ENCODE measurements at places on chromosomes 2 and 18.

GRCh38 chr2:68594674-68595492 is 48.5 kb upstream of the PROKR1 start:
- peak; percentile 3 for DNase-seq

GRCh38 chr2:176553685-176554100 is 284.5 kb downstream of the MTX2 start:
- no peak for DNase-seq

DNA sequence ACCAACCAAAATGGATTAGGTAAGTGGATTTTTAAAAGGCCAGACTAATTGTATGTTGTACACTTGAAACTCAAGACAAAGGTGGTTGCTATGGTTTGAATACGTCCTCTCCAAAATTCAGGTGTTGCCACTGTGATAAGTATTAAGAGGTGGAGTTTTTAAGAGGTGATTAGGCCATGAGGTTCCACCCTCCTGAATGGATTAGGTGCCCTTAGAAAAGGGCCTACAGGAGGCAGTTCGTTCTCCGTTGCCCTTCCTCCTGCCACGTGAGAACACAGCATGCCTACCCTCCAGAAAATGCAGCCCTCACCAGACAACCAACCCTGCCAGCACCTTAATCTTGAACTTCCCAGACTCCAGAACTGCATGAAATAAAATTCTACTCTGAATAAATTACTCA is 51.2 kb downstream of the CHMP3 start:
- DNase-seq = no peak

DNA sequence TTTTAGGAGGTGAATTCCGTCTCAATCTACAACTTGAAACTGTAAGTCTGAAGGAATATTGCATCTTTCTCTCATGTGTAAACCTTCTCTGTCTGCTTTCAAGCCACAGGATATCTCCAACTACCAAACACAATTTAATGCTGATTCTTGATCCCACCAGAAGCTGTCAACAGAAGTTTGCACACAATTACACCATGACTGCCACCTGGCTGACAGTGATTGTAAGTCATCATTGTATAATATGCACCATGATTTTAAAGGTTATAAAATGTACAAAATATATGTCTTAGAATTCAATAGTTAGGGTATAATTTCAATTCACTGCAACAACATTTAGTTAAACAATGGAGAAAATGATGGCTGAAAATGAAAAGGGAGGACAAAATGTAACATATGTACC is 18.4 kb downstream of the PREPL start:
- DNase-seq = no peak

GRCh38 chr2:43133708-43134570 is 92.5 kb downstream of the ZFP36L2 start:
- peak; percentile 56 for DNase-seq

DNA sequence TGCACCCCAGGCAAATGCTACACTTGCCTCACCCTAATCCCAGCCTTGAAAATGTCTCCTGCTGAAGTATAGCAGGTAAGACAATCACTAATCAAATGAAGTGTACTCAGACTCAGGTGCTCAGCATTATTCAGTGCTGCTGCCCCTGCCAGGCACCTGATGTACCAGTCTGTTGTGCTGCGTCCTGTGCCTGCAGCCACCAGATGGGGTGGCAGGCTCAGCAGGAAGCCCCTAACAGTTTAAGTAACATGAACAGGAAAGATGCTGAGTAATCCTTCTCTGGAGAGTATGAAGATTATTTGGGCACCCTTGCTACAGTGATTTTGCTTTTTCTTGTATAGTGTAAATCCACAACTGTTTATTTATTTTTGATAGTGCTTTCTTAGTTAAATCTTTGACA is 69.1 kb downstream of the TACR1 start:
- no peak for DNase-seq

DNA sequence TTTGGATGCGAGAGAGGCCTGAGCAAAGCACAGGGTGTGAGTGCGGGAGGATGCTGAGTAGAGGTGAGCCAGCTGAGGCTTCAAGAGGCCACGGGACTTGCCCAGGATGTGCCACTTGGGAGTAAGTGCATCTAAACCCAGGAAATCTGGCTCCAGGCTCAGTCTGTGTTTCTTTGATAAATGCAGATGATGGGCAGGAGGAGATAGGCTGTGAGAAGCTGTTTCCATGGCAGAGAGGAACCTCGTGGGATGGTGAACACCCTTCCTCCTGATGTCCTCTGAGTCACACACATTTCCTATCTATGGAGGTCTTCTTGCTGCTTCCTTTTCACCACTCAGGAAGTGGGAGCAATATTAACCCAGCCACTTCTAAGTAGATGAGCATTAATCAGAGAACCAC is 38.4 kb upstream of the CELF4 start:
- DNase-seq = no peak

- DNase-seq = no peak
Observed at GRCh38 chr2:237879058-237879430, 19.6 kb downstream of the RAMP1 start.

GRCh38 chr18:50909261-50909660 is 30.3 kb downstream of the ME2 start:
- DNase-seq = no peak

DNA sequence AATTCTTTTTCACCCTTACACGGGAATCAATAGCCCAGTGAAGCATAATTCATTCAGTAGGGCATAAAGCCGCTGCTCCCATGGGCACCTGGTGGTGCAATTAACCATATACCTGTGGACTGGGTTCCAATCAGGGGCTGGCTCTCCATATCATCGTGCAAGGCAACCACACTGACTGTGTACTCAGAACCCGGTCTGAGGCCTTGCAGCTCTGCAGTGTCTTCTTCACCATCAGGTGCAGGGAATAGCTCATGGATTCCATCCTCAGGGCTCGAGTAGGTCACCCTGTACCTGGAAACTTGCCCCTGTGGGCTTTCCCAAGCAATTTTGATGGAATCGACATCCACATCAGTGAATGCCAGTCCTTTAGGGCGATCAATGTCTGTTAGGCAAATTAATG is 55.2 kb downstream of the FN1 start:
- DNase-seq = no peak

- DNase-seq = no peak
Observed at GRCh38 chr18:62325806-62326645, 916 bp downstream of the TNFRSF11A start.

DNA sequence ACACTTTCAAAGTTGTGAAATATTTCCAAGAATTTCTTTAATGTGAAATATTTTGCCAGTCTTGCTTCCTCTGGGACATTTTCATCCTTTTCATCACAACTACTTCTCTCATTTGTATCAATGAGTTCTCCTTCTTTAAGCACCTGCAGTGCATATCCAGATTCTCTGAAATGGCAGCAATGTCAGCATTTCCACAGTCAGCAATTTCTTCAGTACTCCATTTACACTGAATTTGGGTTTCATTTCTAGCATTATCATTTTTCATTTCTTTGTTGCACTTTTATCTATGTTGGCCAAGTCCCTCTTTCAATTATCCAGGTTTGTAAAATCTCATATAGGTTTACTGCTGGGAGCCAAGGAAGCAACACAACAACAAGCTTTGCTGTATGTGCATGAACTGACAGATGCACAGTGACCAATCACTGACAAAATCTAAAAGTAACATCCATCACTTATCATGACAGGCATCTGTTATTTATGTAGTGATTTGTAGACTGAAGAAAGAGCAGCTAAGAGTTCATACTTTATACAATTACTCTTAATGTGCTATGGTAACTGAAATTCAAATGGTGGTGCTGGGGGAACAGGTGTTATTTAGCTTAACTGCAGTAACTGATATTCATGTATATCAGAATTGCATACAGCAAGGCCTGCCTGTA is 43.9 kb downstream of the SS18 start:
- no peak for DNase-seq

DNA sequence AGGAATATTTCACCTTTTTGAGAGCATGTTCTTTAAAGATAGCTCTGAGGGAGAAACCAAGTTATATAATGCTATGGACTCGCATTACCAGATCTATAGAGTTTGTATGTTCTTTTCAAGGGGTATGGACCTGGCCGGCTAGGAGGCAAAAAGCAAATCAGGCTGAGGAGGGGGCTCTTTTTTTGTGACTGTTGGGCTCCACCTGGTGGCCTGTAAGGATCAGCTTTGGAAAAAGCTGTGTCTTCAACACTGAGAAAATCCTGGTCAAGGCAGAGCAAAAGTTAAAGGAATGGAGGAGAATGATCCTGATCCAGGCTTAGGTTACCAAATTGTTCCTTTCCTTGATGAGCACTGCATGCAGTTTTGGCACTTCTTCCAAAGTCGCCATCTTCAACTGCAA is 180.5 kb downstream of the DIS3L2 start:
- no peak for DNase-seq

GRCh38 chr2:212939777-212940531 is 211.5 kb downstream of the IKZF2 start:
- no peak for DNase-seq

- DNase-seq = no peak
Observed at GRCh38 chr2:217010173-217010572, 150.3 kb upstream of the TNP1 start.

- no peak for DNase-seq
Observed at GRCh38 chr18:31056296-31056695, 13.8 kb upstream of the DSC3 start.

DNA sequence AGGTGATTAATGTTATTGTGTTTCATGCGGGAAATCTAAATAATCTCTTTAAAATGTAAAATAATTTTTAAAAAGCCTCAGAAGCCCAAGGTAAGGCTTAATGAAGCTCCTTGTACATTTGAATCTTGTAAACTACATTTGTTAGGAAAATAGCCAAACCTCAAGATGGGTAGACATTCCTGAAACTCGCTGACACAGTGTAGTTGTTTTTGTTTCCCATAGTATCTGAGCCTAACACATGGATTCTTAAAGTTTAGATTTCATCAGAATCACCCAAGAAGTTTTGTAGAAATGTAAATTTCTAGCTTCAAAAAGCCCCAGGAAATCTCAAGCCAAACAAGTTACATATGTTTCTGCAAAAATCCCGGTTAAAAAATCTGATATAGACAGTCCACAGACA is 1221.1 kb upstream of the ACVR2A start:
- no peak for DNase-seq

- no peak for DNase-seq
Observed at GRCh38 chr2:46737577-46737976, 178.0 kb downstream of the MCFD2 start.

DNA sequence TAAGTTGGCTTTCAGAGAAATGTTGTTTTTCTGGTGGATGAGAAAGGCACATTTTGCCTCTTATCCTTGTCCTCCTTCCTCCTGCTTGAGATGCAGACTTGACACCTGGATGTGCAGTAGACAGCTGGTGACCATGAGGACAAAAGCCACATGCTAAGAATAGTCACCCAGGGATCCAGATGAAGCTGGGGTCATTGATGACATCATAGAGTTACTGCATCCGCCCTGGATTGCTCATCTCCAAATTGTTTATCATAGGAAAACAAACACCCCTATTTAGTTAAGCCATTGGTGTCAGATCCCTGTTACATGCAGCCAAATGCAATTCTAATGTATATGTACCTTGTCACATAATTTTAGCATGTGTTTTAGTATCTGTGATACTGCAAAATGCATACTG is 16.3 kb upstream of the SLC1A4 start:
- DNase-seq = no peak

GRCh38 chr2:98016908-98017670 is 21.3 kb upstream of the TMEM131 start:
- DNase-seq = no peak

DNA sequence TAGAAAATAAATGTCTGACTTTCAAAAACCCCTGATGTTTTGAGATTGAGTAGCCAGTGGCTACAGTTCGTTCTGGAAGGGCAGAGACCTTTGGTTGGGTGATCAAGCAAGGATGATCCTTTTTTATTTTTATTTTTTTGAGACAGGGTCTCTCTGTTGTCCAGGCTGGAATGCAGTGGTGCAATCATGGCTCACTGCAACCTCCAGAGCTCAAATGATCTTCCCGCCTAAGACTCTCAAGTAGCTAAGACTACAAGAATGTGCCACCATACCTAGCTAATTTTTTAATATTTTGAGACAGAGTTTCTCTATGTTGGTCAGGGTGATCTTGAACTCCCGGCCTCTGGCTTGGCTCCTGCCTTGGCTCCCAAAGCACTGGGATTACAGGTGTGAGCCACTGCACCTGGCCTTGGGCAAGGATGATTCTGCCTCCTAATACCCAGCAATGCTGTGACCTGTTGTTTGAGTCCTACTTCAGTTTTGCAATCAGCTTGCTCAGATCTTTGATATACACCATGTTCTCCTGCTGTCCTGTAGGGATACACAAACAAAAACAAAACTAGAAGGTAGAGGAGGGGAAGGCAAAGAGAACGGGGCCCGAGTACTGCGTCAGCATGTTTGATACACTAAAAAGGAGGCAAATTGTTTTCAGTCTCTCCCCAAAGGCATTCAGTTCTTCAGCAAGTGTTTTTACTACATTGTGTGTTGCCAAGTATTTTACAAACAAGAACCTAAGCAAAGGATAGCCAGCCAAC is 59.2 kb upstream of the LYPD6B start:
- DNase-seq = no peak

- DNase-seq = no peak
Observed at GRCh38 chr2:27435628-27436027, 6.6 kb upstream of the KRTCAP3 start.

DNA sequence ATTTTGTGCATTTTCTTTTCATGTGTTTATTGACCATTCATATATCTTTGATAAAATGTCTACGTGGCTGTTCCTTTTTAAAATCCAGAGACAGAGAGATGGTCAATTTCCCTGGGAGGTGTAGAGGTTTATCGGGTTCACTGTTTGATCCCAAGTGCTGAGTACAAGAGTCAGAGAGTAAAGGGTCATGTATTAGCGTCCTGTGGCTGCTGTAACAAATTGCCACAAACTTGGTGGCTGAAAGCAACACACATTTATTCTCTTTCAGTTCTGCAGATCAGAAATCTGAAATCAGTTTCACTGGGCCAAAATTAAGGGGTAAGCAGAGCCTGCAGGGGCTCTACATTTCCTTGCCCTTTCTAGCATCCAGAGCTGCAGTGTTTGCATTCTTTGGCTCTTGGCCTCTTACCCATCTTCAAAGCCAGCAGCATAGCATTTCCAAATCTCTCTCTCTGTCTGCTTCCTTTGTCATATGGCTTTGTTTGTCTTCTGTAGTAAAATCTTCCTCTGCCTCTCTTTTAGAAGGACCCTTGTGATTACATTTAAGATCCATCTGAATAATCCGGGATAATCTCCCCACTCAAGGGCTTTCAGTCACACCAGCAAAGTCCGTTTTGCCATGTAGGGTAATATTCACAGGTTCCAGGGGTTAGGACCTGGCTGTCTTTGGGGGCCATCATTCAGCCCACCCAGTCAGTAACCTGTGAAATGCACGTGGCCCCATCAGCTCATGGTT is 49.9 kb downstream of the TMEM17 start:
- DNase-seq = no peak

DNA sequence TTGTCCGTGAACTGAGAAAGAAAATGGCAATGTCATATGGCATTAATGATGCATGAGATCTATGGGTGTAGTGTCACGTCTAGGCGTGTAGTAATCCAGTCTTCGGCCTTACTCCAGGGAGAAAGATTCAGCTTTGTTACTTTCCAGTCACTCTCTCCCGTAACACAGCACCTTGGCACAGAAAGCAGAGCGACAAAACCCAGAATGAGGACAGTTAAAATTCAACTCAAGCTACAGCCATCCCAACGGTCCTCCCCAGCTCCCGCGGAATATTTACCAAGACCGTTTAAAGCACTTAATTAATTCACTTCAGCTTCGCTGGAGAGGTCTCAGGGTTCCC is 797 bp upstream of the CRIM1 start:
- DNase-seq = no peak

- DNase-seq = no peak
Observed at GRCh38 chr2:80242355-80242910, 62.1 kb downstream of the LRRTM1 start.
